Activated CD4-positive, alpha-beta T cell treated with anti-CD3 and anti-CD28 coated beads, Interleukin-2, amount 10 ng/mL, durations not matched to agents 7 days and 5 days (primary cell): ENCODE measurements at places on chromosomes 16 and 17.

- DNase-seq: no peak
These were observed 1.7 kb downstream of the KSR1 start for GRCh38 chr17:27457731-27458523.

GRCh38 chr17:34398990-34399389, 36.0 kb upstream of the CCL1 start:
- DNase-seq: peak; percentile 14

DNA sequence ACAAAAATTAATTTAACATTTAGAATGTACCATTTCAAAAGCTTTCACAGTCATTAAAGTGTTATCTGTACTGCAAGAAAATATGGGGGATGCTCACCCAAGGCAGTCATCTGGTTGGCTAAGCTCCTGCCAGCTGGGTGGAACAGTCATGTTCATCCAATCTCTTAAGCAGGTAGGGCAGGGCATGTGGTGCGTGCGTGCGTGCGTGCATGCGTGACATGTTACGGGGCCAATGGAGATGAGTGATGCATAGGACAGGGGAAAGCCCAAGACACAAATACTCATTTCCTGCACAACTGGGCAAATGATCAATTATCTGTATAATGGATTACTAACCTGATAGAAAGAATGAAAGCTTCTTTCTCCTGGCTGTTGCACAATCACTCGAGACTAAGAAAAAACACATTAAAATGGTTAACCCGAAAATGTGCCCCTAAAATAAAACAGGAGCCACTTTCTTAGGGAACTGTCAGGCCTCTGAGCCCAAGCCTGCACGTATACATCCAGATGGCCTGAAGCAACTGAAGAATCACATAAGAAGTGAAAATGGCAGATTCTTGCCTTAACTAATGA, 104.4 kb downstream of the MYO1D start:
- DNase-seq: no peak

DNA sequence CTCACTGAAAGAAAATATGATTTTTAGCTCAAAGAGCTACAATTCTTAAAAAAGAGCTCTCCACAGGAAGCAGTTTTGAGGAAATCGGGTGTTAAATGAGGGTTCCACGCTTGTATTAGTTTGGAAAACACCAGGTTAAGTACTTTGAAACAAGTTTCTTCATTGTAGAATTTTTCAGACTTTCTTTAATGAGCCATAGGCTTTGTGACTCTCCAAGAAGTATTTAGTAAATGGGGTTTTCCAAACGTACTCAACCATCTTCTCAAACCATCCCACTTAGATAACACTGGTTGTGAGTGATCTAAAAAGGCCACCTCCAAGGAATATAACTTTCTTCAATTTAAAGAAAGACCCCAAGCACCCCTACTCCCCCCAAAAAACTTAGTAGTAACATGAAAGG, 2.7 kb downstream of the ULK2 start:
- DNase-seq: no peak

DNA sequence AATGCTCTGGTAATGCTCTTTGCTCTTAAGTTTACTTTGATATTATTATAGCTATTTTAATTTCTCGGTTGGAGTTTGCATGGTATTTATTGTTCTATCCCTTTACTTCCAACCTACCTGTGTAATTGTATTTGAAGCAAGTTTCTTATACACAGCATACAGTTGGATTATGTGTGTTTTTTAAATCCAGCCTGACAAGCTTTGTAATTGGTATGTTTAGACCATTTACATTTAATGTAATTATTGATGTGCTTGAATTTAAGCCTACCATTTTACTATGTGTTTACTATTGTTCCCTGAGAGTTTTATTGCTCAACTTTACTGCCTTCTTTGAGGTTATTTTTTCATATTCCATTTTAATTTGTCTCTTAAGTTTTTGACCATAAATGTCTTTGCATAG, 35.7 kb downstream of the ACSF3 start:
- DNase-seq: no peak

DNA sequence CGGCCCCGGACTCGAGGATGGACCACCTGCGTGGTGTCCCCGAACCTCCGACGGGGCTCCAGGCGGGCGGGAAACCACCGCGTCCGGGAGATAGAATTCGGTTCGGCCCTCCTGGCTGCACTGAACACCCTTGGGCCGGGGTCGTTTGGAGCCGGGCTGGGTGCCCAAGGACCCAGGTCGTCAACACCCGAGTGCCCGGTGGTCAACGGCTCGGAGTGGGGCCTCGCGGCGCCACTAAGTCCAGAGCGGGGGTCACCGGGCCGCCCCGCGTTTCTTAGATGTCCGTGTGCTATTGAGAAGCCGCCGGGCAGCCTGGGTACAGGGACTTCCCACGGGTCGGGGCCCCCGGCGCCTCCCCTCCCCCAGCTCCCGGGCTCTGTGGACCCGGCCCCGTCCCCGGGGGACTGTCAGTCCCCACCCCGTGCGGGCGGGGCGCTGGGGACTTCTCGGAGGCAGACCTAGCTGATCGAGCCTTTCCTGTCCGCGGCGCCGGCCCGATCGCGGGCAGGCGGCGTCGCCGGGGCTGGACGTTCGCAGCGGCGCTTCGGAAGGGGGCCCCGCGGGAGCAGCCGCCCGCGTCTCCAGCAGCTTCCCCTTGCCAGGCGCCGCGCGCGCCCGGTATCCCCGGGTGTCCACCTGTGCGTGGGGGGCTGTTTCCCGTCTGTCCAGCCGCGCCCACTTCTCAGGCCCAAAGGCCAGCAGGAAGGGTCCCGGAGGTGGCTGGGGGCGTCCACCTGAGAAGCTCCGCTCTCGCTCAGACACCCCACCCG, 655 bp upstream of the NPTX1 start:
- DNase-seq: no peak
